ENCODE measurements at places on chromosomes 7 and 10.

GRCh38 chr10:51915031-51915542 lies 215.7 kb upstream of the CSTF2T start:
- no peak for DNase-seq

DNA sequence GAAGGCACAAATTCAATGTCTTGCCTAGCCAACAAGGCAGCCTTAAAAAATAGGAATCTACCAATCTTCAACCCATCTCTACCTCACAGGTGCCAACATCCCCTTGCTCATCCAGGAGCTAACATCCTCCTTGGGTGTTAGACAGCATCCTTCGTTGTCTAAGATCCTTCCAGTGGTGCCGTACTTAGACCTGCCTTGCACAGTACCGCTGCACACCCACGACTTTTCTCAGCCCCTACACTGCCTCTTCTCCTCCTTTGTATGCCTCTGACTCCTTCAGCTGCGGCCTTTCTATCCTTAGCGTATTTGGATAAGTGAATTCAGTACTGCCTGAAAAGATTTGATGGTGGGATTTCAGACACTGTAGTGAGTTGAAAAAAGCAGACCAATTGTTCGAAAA lies 15.9 kb upstream of the PRTFDC1 start:
- DNase-seq = no peak

DNA sequence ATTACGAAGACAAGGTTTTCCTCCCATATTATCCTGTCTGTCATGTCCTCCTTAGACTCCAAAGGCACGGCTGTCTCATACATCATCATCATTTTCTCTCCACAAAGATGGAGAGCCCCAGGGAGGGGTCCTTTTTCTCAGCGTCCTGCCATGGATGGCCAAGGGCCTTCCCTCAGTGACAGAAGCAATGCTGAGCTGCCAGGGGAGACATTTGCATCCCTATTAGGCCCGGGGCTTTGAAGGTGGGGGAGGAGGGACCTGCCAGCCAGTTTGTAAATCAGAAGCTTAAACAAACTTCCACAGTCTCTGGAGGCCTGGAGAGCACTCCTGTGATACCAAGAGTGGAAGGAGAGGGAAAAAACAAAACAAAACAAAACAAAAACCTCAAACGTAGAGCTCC lies 112.4 kb upstream of the ADO start:
- DNase-seq = no peak

- DNase-seq = no peak
These were observed 658.5 kb downstream of the TYW1 start for GRCh38 chr7:67655168-67655567.

- no peak for DNase-seq
These were observed 81.3 kb upstream of the ZNF438 start for GRCh38 chr10:31112961-31113360.

Data from activated T-cell treated with anti-CD3 and anti-CD28 coated beads, Interleukin-2, amount 50 U/mL, for 24 hours (primary cell).